ENCODE measurements at places on chromosomes 1 and 21.

DNA sequence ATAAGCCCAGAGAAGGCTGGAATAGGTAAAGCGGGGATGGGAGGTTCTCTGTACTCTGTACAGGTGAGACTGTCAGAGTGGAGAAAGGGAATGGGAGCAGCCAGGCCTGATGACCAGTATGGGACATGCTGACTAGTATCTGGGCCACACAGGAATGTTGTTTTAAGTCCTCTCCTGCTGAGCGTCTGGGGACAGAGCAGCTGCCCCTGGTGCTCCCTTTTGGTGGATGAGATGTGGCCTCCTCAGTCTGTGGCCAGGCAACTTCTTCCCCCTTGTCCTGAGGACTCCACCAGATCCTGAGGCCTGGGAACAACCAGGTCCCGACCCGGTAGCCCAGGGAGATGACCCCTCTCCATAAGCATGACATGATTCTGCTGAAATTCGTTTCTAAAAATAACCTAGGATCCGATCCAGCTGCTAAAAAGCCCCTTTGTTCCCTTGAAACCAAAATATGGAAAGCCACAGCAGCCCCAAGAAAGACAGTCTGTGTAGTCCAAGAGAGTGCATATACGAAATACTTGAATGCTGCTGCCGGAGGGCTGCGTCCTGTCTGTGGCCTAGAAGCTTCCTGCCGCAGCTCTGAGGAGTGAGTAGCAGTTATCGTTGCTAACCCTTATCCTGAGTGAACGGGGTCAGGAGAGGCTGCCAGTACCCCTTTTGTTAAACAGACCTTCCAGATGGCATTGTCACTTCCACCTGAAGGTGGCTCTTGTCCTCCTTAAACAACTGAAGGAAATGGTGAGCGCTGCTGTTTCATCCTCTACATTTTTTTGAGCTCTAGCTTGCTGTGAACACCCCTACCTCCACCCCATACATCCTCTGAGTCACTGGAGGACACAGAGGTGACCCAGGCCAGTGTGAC, 47.1 kb downstream of the ATP2B4 start:
- peak; percentile 30 for DNase-seq

GRCh38 chr21:15283789-15284188, 219.0 kb upstream of the NRIP1 start:
- no peak for DNase-seq

DNA sequence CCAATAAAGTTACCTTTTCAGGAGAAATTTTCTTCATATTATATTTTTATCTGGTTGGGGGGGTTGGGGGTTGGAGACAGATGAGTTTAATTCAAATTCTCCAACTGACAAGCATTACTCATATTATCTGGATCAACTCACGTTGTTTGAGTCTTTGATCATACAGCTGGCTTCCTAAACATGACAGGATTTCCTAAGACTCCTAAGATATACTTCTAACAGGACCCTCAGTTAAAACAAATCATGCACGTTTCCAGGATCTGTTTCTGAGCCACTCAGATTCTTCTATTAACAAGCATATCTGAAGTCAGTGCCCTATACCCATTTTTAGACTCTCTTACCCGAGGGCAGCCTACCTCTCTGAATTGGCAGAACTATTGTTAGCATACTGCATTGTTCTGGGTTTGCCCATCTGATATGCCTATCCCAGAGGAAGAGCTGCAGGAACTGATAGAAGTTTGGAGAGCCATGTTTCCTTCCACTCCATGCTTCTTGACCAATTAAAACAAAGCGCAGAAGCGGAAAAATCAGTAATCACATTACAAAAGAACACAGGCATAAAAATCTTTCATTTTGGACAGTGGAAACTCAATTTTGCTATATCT, 653.9 kb downstream of the LTN1 start:
- no peak for DNase-seq

DNA sequence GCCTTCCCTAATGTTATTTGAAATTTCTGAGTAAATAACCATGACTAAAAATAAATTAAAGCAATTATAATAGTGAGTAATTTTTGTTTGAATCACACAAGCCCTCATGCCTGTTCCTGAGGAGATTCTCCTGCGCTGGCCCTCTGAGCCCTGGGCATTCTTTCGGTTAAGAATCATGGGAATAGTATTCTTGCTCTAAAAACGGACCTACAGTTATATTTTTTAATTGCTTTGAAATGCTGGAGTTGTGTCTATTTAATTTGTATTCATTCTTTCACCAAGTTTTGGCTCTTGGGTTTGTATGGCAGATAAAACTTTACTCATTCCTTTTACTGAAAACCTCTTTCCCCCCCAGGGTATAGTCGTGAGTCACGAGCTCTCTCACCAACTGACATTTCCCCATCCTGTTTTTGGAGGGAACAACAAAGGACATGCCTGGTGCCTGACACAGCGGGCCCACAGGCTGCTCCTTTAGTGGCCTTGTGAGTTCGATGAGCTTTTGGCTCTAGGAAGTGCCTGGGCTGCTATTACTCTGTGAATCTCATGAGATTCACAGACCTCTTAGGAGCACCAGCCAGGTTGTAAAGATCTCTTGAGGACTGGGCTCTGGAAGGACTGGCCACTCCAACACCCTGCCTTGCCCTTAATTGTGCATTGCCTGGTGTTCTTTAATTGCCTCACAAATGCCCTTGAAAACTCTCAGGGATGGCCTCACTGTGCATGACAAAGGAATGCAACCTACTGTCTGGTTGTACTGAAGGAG, 58.6 kb downstream of the DDR2 start:
- no peak for DNase-seq

DNA sequence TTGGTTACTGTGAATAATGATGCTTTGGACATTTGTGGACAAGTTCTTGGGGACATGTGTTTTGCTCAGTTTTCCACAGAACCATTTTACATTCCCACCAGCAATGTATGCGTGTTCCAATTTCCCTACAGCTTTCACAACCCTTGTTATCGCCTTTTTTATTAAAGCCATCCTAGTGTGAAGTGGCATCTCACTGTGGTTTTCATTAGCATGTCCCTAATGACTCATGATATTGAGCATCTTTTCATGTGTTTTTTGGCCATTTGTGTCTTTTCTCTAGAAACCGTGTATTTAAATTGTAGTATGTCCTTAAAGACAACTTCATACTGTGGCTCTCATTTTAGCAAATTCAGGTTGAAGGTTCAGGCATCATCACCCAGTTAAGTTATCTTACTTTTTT, 132.1 kb downstream of the TGFBR3 start:
- no peak for DNase-seq

- DNase-seq, result peak; percentile 8
Observed at GRCh38 chr1:100502052-100502792, 35.7 kb upstream of the GPR88 start.

GRCh38 chr1:51570063-51570710, 46.7 kb upstream of the OSBPL9 start:
- DNase-seq, result no peak

GRCh38 chr1:218205721-218206120, 79.4 kb upstream of the RRP15 start:
- DNase-seq, result no peak

DNA sequence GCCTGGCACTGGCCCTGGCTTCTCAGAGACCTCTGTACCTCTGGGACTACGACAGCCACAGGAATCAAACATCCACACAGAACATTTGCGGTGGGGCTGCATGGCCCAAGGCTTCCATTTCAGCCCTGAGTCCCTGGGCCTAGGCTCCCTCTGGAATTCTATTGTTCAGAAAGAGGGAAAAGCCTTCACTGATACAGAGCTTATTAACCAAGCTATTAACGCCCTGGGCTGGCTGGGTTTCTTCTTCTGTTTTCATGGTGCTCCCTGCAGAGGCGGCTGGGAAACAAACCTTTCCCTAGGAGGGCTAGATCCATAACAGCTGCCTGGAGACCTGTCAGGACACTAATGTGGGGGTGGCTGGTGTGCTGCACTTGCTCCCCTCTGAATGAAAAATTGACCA, 88.2 kb downstream of the KAZN start:
- DNase-seq, result no peak

DNA sequence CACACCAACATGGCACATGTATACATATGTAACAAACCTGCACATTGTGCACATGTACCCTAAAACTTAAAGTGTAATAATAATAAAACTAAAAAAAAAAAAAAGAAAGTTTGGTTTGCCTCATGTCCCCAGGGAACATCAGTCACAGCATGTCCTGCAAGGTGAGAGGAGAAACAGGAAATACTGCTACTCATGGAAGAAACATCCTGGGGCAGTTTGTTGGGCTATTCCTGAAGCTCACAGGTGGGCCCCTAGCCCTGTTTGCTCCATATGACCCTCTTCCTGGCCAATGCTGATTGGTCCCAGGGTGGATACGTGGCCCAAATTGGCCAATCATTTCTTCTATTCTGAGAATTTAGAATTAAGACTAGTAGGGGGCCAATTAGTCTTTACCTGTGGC, 103.4 kb upstream of the ADAR start:
- DNase-seq, result no peak

DNA sequence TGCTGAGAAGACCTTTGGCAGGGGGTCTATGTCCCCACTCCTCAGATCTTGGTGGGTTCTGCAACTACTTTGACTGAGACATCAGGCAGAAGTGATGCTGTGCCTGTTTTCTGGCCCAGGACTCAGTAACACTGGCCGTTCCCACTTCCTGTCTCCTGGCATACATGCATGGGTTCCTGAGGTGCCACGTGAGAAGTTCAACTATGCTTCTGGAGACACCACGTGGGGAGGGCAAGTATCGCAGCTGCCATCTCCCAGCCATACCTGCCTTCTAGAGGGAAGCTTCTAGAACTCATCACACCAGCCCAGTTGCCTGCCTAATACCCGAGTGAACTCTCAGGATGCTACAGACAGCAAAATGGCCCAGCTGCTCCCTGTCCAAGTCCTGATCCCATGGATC, 65.8 kb downstream of the TRABD2B start:
- DNase-seq, result no peak

DNA sequence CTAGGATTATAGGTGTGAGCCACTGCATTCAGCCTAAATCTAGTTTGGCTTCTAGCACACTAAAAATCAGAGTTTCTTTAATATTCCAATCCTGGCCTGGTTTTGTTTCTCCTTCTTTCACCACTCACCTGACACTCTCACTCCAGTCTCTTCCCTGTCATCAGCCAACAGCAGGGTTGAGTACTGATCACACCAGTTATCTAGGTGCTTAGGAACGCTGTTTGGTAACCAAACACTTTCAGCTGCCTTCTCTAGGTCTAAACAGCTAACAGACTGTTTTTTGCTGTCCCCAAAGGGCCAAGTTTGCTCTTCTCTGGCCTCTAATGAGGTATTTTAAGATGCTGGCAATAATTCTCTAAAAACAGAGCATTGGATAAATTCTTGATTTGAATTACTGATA, 17.7 kb upstream of the FRRS1 start:
- no peak for DNase-seq

- no peak for DNase-seq
Observed at GRCh38 chr1:59201341-59201740, 95.6 kb upstream of the FGGY start.

GRCh38 chr1:204842892-204843291, 27.8 kb upstream of the NFASC start:
- no peak for DNase-seq

- DNase-seq, result no peak
Observed at GRCh38 chr1:167453123-167453522, 65.2 kb downstream of the CD247 start.

DNA sequence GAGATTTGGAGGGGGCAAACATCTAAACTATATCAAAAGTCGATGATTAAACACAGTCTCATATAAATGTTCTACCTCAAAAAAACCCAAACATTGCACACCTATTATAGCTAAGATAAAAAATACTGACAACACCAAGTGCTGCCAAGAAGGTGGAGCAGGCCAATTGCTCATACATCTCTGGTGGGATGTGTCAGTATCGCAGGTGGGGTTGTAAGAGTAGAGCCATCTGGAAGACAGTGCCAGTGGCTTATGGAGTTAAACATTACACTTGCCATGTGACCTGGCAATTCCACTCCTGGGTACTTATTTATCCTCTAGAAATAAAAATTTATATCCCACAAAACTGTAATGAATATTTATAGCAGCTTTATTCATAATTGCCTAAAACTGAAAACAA, 213.4 kb downstream of the DISC1 start:
- DNase-seq, result no peak
